Ammon's horn (tissue), 1 donor: ENCODE measurements at places on chromosomes 16 and 17.

DNA sequence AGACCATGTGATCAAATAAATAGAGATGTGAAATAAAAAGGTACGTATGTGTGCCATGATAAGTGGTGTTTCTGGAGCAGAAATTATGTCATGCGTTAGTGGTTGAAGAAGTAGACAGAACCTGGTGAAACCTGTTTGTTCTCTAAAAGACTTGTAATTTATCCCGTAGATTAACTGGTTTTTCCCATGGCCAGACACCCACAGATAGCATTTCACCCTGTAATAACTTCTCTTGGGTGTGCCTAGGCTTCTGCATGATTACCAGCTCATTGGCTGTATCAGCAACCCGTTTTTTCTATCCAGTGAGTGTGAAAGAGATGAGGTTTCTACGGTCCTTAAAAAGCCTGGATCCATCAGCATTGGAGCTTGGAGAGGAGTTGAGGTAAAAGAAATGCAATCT, 471.3 kb downstream of the NPIPA7 start:
- DNase-seq: no peak

- no peak for DNase-seq
These were observed 302.6 kb downstream of the XYLT1 start for GRCh38 chr16:17168181-17168580.

DNA sequence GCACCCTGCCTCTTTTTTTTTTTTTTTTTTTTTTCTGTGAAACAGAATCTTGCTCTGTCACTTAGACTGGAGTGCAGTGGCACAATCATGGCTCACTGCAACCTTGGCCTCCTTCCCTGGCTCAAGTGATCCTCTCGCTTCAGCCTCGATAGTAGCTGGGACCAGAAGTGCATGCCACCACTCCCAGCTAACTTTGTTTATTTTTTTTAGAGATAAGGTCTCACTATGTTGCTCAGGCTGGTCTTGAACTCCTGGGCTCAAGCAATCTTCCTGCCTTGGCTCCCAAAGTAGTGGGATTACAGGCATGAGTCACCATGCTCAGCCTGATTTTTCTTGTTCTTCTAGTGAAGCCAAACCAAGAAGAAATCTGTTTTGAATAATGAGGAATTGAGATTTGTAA, 25.0 kb downstream of the CDK12 start:
- no peak for DNase-seq

DNA sequence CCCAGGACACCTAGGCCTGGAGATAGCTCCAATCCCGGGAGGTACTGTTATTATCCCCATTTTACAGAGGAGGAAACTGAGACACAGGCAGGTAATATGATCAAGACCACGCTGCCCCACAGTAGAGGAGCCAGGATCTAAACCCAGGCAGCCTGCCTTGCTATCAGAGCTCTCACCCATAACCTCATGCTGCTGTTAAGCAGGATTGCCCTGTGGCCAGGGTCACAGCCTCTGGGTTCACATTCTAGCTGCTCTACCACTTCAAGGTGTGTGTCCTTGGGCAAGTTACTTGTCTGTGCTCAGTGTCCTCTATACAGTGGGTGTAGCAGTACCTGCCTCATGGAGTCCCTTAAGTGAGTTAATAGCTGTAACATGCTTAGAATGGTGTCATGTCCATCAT, 1015.3 kb downstream of the KCNJ18 start:
- no peak for DNase-seq

GRCh38 chr17:6104956-6105648, 34.9 kb downstream of the WSCD1 start:
- DNase-seq: no peak

DNA sequence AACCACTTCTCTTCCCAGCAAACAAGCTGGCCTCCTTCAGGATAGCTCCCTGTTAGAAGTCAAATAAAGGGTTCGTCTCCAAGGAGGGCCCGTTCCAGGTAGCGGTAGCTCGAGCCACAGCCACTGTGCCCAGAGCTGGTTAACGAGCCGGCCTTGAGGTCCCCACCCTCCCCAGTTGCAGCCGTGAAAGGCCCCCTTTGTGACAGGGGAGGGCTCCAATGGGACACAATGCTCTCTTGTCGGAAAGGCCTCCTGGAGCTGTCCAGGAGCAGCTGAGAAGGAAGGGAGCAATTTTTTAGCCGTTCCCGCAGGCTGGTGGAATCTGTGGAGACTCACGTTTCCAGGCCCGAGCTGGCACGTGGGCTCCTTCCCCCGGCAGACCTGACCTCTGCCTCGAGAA, 29.9 kb upstream of the FOXF1 start:
- DNase-seq: peak; percentile 68

GRCh38 chr16:87417528-87417910, 25.4 kb downstream of the MAP1LC3B start:
- DNase-seq: no peak
